Muscle of back (tissue), 13 donors: ENCODE measurements at places on chromosomes 4 and X. TPM values are rescaled to one million over a fixed set of nuclear protein-coding genes. Genes with fewer than 3 reads are reported as not detected.

Gene CT47C1
- polyA plus RNA-seq = not detected

Gene PDE6B
- 17.6 TPM for polyA plus RNA-seq

GRCh38 chr4:56671373-56671772 lies 9.7 kb downstream of the HOPX start:
- no peak for DNase-seq

GRCh38 chr4:168506014-168506413 lies 9.2 kb downstream of the PALLD start:
- no peak for DNase-seq

Gene SLC9B1
- polyA plus RNA-seq = 2.2 TPM

DNA sequence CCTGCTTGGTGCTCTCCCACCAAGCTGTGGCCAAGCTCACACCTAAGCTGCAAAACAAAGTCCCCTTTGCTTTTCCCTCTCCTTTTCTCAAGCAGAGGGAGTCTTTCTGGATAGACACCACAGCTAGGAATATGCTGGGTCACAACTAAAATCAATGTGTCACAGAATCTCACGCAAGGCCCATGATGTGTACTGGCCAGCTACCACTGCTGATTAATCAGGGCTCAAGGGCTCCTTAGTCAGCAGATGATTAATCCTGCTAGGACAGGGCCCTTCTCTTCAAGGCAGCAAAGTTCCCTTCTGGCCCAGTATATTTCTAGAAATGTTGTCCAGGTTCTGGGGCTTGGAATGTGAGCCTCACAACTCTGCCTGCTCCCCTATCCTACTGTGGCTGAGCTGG lies 32.0 kb upstream of the TENT5D start:
- DNase-seq = no peak

Gene NFXL1
- polyA plus RNA-seq = 10.1 TPM
